ENCODE measurements at places on chromosomes 12 and 14. TPM values are rescaled to one million over a fixed set of nuclear protein-coding genes. Genes with fewer than 3 reads are reported as not detected.
A peak's percentile ranks its signal among the peaks of the same experiment; 100 is the strongest.

GRCh38 chr14:103259801-103260628 lies 74.0 kb upstream of the EIF5 start:
- no peak for DNase-seq
- H3K27ac ChIP-seq = peak overlapping the region; percentile 70
- H3K27me3 ChIP-seq = peaks cover 5% of the 10 kb centered on the region
- peak overlapping the region; percentile 80 for H3K4me3 ChIP-seq
- H3K36me3 ChIP-seq = no peaks in the 10 kb centered on the region

DNA sequence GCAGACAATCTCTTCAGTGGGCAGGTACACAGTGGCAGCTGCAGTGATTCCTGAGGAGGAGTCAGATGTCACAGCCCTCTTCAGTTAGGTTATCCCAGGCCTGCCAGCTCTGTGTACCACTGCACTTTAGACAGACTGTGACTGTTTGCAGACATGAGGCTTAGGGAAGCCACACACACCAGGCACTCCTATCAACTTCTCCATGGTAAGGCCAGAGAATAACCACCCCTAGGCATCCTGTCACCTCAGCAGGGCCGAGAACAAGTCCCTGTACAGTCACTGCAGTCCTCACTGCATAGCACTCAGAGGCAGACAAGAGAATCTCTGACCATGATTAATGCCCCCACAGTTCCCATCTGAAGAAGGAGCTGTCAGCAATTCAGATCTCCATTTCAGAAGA lies 296.5 kb downstream of the GALC start:
- DNase-seq = no peak
- no peaks in the 10 kb centered on the region for H3K4me1 ChIP-seq
- no peak overlapping the region for H3K27ac ChIP-seq
- H3K27me3 ChIP-seq = no peaks in the 10 kb centered on the region
- no peak overlapping the region for H3K4me3 ChIP-seq

DNA sequence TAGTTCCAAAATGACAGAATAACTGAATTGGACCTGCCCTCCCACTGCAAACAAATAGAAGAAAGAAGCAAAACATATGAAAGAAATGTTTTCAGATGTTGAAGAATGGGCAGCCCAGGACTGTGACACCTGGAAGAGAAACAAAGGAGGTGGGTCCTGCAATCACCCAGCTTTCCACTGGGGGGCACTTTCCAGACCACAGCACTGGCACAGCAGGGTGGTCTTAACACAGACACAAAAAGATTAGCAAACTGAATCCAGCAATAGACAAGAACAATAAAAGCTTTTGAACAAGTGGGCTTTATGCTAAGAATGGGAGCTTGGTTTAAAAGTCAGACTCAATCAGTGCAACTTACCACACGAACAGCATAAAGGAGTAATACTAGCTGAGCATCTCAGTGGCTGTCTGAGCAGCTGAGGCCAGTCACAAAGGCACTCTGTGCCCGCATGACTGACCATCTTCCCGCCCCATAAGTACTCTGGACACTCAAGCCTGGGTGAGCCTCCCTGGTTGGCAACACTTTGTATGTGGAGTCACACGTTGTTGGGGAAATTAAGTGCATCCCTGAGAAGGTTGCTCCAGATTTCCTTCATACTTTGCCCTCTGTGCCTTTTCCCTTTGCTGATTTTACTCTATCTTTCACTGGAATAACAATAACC lies 27.7 kb downstream of the JKAMP start:
- H3K4me3 ChIP-seq = no peak overlapping the region
- H3K4me1 ChIP-seq = no peaks in the 10 kb centered on the region
- H3K27me3 ChIP-seq = peaks cover 7% of the 10 kb centered on the region
- no peak overlapping the region for H3K27ac ChIP-seq
- peak; percentile 8 for DNase-seq

DNA sequence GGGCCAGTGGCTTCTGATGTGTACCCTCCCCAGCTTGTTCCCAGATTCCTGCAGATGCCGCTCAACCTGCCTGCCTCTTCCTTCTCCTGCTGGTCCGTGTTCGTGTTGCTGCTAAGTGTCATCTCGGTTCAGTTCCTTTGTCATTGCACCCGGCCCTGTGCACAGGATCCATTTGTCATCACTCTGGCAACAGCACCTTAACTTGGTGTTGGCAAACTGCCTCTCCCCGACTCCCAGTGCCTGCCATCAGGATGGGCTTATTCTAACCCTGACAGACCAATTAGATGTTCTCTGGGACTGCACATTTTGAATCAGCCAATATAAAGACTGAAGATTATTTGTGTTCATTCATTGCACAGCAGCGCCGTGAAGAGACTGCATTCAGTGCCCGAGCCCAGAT lies 73.3 kb downstream of the CCDC92 start:
- no peak overlapping the region for H3K27ac ChIP-seq
- no peaks in the 10 kb centered on the region for H3K36me3 ChIP-seq
- no peaks in the 10 kb centered on the region for H3K4me1 ChIP-seq

DNA sequence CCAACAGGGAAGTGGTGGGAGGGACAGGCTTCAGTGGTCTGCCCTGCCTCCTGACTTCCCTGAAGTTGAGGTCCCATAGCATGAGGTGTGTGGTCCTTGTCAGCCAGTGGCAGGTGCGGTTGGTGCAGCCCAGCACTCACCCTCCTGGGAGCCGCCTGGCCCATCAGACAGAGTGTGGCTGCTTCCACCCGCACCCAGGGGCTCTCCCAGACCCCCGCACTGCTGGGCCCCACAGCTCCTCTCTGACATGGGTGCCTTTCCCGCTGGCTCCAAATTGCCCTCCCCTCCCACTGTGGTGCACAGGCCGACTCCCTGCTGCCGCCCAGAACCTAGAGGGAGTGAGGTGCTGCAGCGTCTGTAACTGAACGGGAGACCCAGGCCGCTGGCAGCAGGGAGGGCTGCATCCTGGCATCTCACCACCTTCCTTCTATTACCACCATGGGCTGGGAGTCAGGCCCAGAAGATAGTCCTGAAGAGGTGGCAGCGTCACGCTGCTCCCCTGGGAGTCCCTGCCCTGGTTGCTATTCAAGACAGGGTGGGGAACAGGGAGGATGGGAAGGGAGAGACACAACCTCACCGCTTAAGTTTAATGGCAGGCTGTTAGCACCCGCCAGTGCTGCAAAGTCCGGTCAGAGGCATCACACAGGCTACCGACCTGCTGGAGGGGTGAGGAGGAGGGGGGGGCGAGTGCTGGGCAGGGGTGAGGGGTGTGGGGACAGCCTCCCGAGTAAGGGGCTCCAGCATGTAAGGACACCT lies 180.6 kb upstream of the PRMT8 start:
- no peak for DNase-seq
- H3K4me3 ChIP-seq = no peak overlapping the region
- H3K36me3 ChIP-seq = no peaks in the 10 kb centered on the region
- H3K27me3 ChIP-seq = no peaks in the 10 kb centered on the region
- H3K4me1 ChIP-seq = peaks cover 1% of the 10 kb centered on the region

DNA sequence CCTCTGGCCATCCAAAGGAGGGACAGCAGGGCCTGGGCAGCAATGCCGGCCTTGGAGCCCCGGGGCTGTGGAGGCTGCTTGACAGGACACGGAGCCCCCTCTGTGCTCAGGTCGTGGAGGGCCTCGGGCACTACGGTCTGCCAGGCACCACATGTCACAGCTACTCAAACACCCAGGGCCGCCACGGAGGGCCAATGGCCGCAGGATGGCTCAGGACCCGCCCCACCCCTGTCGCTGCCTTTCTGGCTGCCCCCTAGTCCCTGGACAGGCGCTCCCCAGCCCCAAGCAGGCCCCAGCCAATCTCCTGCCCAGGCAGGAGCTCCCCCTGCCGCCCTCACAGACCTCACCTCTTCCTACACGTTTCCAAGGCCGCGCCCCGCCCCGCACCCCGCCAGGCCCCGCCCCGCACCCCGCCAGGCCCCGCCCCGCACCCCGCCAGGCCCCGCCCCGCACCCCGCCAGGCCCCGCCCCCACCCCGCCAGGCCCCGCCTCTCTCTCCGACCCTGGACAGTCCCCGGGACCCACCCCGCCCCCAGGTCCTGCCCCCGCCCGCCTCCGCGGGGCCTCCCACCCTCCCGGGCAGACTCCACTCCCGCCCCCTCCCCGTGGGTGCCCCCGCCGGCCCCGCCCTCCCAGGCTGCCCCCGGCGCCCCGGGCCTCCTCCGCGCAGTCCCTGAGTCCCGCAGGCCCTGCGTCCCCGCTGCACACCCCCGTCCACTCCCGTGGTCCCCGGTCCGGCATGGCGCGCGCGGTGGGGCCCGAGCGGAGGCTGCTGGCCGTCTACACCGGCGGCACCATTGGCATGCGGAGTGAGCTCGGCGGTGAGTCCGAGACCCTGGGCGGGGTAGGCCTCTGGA lies at the start of gene ASPG:
TSS of gene ASPG (plus strand) at position 669 of the 857 bp plus-strand sequence. CDS start at position 740, 71 bp downstream.
- H3K27me3 ChIP-seq = peaks cover 8% of the 10 kb centered on the region
- no peaks in the 10 kb centered on the region for H3K36me3 ChIP-seq
- no peak for DNase-seq
- H3K4me3 ChIP-seq = no peak within 1 kb of the TSS
- H3K27ac ChIP-seq = no peak within 1 kb of the TSS
- no peaks in the 10 kb centered on the region for H3K4me1 ChIP-seq

DNA sequence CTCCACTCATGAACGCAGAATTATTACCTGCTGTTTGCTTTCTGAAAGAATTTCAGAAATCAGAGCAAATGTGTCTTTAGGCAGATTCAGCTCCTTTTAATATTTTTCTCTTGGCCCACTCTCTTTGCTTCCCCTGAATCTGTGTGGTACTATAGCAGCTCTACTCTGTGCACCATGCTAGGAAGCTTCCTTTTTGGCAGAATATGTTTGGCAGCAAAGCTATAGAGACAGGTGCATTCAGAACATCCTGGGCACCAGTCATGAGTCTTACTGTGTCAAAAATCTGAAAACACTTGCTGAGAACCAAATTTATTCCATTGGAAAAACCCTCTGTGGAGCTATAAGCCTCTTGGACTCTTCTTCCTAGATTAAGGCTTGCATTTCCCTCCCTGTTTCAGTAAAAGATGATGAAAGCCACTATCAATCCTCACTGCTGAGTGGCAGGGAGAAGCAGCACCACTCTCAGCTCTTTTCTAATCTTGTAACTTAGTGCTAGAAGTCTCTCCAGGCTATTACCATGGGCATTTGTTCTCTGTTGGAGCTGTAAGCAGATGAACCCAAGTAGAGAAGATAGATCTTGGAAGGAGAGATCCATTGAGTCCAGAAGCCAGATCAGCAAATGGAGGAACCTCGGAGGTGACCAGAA lies 18.2 kb downstream of the CIPC start:
- DNase-seq = no peak
- H3K36me3 ChIP-seq = peaks cover 14% of the 10 kb centered on the region
- H3K27ac ChIP-seq = no peak overlapping the region

DNA sequence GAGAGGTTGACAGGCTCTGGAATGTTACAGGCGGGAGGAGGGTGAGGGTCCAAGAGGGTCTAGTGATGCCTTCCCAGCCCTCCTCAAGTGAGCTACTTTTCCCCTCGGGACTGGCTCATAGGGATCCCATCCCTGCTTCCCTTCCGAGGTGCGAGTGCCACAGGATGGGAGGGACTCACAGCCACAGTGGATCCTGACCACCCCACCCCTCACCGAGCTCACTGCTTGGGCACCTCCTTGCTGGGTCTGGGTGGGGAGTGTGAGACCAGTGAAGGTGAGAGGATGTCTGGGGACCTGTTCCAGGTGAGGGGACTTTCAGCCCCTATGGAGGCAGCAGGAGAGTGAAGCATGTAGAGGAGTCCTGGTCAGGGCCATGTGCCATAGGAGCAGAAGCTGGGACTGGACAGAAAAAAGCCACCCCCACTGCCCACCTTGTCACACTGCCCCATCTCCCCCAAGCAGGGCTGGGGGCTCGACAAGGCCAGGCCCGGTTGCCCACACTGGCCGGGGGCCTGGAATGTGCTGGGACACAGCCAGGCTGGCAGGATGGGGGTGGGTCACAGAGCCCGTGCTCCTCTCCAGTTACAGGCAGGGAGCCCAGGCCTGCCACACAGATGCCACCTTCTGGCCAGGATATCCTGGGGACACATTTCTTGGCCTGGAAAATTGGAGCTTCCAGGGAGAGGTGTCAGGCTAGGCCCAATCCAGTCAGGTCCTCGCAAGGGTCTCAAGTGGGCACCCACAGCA lies 1.7 kb upstream of the TNS2 start:
- H3K36me3 ChIP-seq = no peaks in the 10 kb centered on the region
- H3K4me3 ChIP-seq = no peak overlapping the region
- peaks cover 57% of the 10 kb centered on the region for H3K4me1 ChIP-seq
- peak overlapping the region; percentile 60 for H3K27ac ChIP-seq
- DNase-seq = peak; percentile 41

GRCh38 chr12:27190761-27191160 lies 53.3 kb upstream of the STK38L start:
- H3K4me3 ChIP-seq = no peak overlapping the region
- DNase-seq = peak; percentile 29
- no peaks in the 10 kb centered on the region for H3K36me3 ChIP-seq
- no peaks in the 10 kb centered on the region for H3K27me3 ChIP-seq

DNA sequence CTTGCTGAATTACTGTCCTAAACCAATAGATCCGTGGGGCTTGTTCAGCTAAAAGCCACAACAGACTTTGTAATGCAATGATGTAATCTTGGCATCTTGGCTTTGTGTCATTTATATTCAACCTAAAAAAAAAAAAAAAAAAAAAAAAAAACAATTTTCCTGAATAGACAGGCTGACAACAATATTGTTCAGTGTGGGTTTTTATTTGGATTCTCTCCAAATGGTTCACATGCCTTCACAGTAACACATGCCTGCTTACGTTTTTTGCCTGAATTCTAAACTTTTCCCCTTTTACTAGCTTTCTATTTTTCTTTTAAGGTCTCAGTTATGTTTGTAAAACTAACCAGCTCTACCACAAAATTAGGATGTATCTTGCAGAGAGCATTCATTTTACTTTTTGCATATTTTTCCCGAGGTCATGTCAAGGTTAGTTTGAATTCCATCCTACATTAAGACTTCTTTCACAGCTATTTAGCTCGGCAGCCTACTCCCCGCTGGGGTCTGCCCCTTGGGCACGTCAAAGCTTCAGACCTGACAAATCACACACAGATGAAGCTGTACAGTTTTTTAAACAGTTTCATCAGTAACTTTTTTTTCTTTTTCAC lies 213.7 kb upstream of the NPAS3 start:
- H3K4me1 ChIP-seq = no peaks in the 10 kb centered on the region
- no peak overlapping the region for H3K27ac ChIP-seq
- H3K4me3 ChIP-seq = no peak overlapping the region
- no peak for DNase-seq
- H3K27me3 ChIP-seq = no peaks in the 10 kb centered on the region

DNA sequence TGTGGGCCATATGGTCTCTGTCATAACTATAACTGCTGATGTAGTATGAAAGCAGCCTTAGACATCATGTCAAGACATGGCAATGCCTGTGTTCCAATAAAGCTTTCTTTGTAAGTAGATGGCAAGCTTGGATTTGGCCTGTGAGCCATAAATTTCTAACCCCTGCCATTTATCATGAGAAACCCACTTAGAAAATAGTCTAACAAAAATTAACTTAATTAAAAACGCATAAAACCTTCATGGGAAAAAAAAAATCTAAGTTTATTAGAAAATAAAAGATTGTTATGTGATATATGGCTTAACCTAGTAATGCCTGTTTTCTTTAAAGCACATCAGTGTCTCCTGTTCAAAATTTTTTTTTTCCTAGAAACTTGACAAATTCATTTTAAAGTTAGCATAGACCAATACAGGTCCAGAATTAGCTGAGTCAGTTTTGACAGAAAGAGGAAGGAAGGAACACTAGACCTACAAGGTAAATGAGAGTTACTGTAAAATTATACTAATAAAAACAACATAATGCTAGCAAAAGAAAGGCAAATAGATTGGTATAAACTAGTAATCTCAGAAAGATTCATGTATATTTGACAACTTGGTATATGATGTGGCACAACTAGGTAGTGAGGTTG lies 68.2 kb downstream of the USP15 start:
- H3K4me1 ChIP-seq = no peaks in the 10 kb centered on the region
- H3K27ac ChIP-seq = no peak overlapping the region
- no peaks in the 10 kb centered on the region for H3K27me3 ChIP-seq
- no peak for DNase-seq
- H3K36me3 ChIP-seq = no peaks in the 10 kb centered on the region
- H3K4me3 ChIP-seq = no peak overlapping the region

SSPN gene
- polyA plus RNA-seq = 1.3 TPM

SLC10A1 gene
- polyA plus RNA-seq = not detected

NINJ2 gene
- polyA plus RNA-seq = 4.4 TPM

PDE6H gene
- not detected for polyA plus RNA-seq
